Testis (tissue), 5 donors: ENCODE measurements at places on chromosomes 3 and 15. TPM values are rescaled to one million over a fixed set of nuclear protein-coding genes. Genes with fewer than 3 reads are reported as not detected.

EEF1AKMT4 gene
- total RNA-seq = 15.0 TPM

ZNF860 gene
- 4.0 TPM for total RNA-seq

RARB gene
- 0.99 TPM for total RNA-seq

GOLGA8J gene
- total RNA-seq = 5.1 TPM

EOMES gene
- total RNA-seq = 0.93 TPM

DNAJB8 gene
- 46.0 TPM for total RNA-seq

HIGD2B gene
- 2.4 TPM for total RNA-seq

SATB1 gene
- total RNA-seq = 36.1 TPM

CPA3 gene
- total RNA-seq = 6.4 TPM

ARHGAP11A gene
- 9.8 TPM for total RNA-seq

CCDC71 gene
- total RNA-seq = 34.3 TPM

DPPA4 gene
- 14.6 TPM for total RNA-seq

GPR62 gene
- total RNA-seq = 0.50 TPM

MEGF11 gene
- total RNA-seq = 8.6 TPM

CEMIP gene
- 8.3 TPM for total RNA-seq

CHRNA5 gene
- total RNA-seq = 3.5 TPM

ACSBG1 gene
- total RNA-seq = 25.2 TPM

RTP4 gene
- total RNA-seq = 1.4 TPM

MUC4 gene
- 4.7 TPM for total RNA-seq

ROBO2 gene
- total RNA-seq = 17.7 TPM

MUSTN1 gene
- total RNA-seq = 3.6 TPM

ULK3 gene
- 68.2 TPM for total RNA-seq

LDHAL6B gene
- 18.6 TPM for total RNA-seq

SLC4A7 gene
- total RNA-seq = 43.2 TPM

ST3GAL6 gene
- total RNA-seq = 23.4 TPM

CAPN7 gene
- total RNA-seq = 79.3 TPM

MLH1 gene
- total RNA-seq = 90.2 TPM

B3GALNT1 gene
- 22.0 TPM for total RNA-seq
